G401 (cell line): ENCODE measurements at places on chromosomes 4 and X. TPM values are rescaled to one million over a fixed set of nuclear protein-coding genes. Genes with fewer than 3 reads are reported as not detected.

Gene PAGE1
- not detected in 2 replicates for total RNA-seq

Gene ARHGAP4
- total RNA-seq: 55.7 and 62.6 TPM in 2 replicates

Gene CD38
- not detected in 2 replicates for total RNA-seq

Gene FRMD7
- total RNA-seq: not detected in 2 replicates

DNA sequence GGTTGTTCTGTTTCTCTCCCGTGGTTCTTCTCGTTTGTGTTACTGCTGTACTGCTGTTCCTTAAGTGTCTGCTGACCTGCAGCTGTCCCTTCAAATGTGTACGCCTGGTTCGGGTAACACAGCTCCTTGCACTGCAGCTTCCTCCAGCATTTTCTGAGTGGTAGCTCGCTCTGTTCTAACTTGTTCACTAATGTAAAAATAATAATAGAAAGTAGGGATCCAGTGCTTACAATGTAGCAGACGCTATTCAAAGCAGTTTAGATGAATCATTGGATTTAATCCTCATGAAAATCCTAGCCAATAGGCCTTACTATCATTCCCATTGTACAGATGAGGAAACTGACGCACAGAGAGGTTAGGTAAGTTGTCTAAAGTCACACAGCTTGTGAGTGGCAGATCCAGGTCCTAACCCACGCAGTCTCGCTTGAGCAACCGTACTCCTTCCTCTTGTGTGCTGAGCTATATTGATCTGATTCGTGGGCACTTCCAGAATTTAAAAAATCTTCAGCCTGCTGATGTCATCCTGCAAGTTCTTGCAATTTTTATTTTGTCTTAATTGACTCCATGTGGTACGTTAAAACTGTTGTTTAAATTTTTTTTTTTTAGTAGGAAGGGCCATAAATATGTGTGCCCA lies 448.2 kb upstream of the FAT1 start:
- DNase-seq: no peak

- no peak for DNase-seq
Observed at GRCh38 chr4:17624821-17625220, 10.4 kb downstream of the MED28 start.

DNA sequence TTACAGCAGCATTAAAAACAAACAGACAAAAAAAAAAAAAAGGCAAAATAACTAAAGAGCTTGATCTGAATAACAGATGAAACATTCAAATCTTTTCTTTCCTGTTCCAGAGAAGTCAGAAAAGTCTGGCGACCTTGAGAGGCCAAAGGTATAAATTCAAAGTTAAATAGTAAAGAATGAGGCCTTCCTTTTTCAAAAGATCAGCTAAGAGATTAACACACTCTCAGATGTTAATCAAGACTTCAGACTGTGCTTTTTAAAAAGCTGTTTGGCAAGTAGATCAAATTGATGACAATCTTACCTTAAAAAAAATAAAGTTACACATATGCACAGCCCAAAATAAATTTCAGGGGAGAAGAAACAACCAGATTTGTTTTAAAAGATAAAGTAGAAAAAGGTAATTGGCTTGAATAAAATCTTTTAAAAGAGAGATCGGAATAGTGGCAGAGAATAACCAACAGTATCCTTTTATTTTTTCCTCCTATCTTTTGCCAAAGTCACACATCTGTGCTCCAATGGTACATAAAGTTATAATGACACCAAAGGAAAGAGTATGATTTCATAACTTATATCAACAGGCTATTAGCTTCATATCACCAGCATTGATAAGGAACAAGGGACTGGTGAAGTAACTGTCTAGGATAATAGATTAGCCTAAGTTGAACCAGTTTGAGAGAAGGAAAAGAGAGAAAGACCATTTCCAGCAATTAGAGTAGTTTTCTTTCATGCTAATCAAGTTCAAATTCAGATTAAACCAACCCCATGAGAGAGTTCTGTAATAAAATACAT lies 70.4 kb downstream of the METTL14 start:
- no peak for DNase-seq

- DNase-seq: peak; percentile 10
Observed at GRCh38 chr4:153643406-153644383, 40.4 kb upstream of the TLR2 start.

- DNase-seq: no peak
Observed at GRCh38 chrX:79371101-79371500, 4.0 kb upstream of the ITM2A start.

DNA sequence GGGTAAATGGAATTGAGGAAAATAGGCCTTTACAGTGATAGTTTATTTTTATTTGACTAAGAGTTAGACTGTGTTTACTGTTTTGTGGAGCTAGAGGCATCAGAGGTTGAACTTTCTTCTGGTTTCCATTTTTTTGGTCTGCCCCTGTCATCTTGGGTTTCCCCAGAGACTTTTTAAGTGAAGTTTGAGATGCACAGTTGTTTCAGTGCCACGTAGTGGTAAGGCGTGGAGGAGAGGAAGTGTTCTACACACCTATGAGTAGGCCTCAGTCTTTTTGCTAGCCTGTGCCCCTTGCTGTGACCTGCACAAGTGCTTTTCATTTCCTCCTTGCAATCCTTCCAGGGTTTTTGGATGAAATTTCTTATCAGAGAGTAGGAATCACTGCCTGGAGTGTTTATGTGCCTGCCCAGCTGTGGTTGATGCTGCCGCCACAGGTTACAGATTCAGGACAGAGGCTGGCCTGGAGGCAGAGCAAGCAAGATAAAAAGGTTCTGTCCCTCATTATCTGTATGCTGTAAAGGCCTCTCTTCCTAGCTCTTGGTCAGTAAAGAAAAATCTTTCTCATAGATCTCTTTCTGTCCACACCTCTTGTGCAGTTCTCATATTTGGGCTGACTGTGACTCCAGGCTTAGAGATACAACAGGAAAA lies 12.5 kb upstream of the HSFX4 start:
- DNase-seq: no peak
